Activated CD4-positive, alpha-beta T cell treated with anti-CD3 and anti-CD28 coated beads, Interleukin-10, Interleukin-2, amounts not matched to agents 100 ng/mL and 50 ng/mL, durations not matched to agents 16 hours and 8 hours (primary cell): ENCODE measurements at places on chromosomes 5 and 9.

DNA sequence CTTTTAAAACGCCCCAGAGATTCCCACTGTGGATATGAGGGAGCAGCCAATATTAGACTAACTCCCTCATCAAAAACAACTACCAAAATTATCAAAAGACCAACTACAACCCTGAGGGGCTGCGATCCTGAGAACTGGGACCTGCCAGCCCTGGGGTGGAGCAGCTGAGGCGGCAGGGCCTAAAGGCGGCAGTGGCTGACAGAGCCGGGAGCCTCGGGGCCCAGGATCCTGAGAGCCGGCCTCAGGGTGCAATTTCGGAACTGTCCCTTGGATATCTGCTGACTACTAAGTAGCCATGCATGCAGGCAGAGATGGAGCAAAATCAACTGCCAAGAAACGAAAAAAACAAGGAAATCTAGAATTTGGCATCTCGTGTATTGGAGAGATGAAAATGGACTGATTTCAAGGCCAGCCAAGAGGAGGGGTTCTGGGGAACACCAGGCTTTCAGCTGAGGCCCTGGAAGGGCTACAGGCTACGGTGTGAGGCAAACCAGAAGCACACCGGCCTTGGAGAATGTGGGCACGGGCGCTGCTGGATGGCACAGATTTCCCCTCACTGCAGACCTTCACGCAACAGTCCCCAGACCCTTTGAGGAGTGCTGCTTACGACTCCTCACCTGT, 63.6 kb upstream of the UBAC1 start:
- DNase-seq: no peak

DNA sequence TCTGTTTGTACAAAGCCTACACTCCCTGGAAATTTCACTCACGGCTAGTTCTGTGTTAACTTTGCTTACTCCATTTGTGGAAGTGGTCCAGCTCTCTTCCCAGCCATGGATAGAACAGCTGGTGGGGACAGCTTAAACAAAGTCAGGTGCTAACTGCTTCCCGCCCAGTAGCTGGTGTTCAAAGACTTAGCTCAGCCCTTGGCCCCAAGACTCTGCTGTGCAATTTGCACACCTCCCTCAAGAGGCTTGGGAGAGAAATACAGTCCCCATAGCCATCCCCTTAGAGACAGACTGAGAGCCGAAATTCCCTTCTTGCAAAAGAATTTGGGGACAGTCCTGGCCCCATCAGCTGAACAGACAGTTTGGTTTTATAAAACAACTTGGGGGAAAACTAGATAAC, 73.8 kb upstream of the RAI14 start:
- no peak for DNase-seq

- DNase-seq: no peak
Measured at GRCh38 chr9:120980951-120981350, 54.4 kb upstream of the TRAF1 start.

GRCh38 chr5:81391-82021, 10.5 kb upstream of the PLEKHG4B start:
- no peak for DNase-seq

DNA sequence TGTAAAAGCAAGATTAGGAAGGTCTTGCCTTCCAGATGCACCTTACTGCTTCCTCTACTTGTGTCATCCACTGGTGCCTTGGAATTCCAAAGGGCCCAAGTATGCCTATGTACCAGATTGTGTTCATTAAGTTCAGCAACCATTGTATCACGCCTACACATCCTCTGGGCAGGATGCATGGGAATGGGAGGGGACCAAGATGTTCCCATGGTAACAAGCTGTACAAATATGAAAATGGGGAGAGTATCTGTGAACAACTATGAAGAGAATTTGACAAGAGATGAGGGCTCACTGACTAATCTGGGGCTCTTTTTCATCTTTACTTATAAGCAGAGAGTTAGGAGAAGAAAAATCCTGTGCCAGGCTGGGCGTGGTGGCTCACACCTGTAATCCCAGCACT, 137.8 kb upstream of the MAP1B start:
- no peak for DNase-seq

DNA sequence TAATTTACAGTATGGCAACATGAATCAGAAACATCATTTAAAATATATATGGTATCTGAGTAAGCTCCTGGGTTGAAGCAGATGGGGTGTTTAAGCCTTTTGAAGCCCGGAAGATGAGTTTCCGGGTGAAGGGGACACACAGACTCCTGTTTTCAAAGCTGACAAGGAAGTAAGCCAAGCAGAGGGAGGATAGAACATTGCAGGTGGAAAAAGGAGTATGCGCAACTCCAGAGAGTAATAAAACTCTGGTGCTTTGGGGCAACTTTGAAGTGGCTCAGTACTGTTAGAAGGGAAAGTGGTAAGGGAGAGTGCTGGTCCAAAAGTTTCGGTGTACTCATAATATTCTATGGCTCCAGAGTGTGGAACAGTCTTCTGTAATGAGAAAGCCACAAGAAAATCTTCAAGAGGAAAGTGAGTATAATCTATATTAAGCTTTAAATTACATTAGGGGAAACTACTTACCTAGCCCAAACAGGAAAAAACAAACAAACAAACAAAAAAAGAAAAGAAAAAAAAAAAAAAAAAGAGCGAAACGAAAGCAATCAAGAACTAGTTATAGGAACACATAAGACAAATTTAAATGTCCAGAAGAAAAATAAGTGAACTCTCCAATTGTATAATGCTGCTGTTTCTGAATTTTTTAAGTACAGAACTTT, 2.3 kb upstream of the ST8SIA4 start:
- peak; percentile 55 for DNase-seq

DNA sequence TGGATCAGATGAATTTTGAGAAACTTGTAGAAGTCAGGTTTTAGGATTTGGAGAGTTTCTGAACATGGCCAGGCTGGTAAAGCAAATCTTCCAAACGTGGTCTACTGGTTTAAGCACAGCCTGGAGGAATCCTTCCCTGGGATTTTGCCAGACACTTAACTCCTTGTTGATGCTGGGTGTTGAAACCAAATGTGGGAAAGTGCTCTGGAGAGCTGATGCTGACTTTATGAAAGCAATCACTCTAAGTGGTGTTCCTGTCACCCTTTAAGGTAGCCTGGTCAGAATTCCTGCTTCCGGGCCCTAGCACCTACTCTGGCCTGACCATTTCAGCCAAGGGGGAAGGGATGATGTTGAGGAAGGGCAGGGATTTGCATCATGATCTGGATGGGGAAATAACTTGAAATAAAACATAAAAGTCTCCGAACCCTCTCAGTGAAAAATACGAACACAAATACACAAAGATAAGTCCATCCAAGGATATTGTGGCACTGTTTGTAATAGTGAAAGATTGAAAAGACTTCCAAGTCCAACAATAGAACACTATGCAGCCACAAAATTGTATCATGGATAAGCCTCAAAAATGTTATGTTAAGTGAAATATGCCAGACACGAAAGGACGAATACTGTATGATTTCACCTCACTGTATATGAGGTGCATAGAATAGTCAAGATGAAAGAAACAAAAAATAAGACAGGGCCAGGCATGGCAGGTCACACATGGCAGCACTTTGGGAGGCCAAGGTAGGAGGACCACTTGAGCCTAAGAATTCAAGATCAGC, 57.7 kb downstream of the PDE6A start:
- no peak for DNase-seq

GRCh38 chr9:127096208-127096607, 26.2 kb downstream of the ANGPTL2 start:
- DNase-seq: no peak

GRCh38 chr9:71726723-71727122, 41.6 kb downstream of the CEMIP2 start:
- no peak for DNase-seq

- DNase-seq: no peak
Measured at GRCh38 chr5:122173474-122174415, 44.4 kb downstream of the ZNF474 start.

- no peak for DNase-seq
Measured at GRCh38 chr5:136194576-136194975, 1.6 kb upstream of the SMIM32 start.

GRCh38 chr5:151240924-151241635, 11.9 kb upstream of the GM2A start:
- no peak for DNase-seq

GRCh38 chr9:97812247-97812543, 40.8 kb upstream of the FOXE1 start:
- no peak for DNase-seq

DNA sequence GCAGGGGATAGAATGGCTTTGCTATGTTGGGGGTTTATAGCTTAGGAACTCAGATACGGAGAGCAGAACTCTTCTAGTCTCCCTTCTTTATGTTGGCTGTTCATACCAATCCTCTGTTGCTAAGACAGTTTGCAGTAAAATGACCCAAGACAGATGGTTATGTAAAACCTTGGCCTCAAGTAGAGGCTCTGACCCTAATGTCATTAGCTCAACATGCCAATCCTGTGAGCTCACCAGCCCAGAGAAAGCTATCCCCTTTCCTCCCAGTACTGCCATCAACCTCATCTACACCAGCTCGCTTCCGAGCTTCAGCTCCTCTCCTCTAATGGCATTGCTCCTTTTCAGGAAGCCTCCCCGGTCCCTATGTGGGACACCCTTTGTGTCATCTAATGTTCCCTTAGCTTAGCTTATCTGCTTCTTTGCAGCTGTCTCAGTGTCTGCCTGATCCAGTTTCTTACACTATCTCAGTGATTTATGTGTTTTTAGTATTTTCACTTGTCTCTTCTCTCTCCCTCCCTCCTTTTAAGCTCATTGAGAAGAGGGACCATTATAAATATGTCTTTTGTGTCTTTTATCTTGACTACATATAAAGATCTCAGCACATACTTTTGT, 281.3 kb upstream of the CLINT1 start:
- no peak for DNase-seq

- no peak for DNase-seq
Measured at GRCh38 chr5:109546461-109546860, 136.7 kb upstream of the PJA2 start.

- DNase-seq: no peak
Measured at GRCh38 chr9:78122631-78123030, 91.0 kb upstream of the GNAQ start.

- no peak for DNase-seq
Measured at GRCh38 chr5:172439785-172440477, 14.4 kb downstream of the SH3PXD2B start.

DNA sequence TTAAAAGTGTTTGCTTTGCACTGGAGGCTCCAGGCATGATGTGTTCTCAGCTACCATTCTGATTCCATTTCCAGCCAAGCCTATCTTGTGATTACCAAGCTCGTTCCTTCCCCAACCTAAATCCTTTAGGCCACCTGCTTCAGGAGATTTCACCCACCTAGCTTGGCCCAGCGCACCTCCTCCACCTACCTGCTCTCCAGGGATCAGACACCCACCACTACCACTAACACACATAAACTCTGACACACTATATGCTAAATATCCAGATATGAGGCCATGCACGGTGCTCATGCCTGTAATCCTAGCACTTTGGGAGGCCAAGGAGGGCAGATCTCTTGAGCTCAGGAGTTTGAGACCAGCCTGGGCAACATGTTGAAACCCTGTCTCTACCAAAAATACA, 2.4 kb downstream of the MYORG start:
- DNase-seq: no peak

GRCh38 chr5:159415301-159415937, 85.1 kb upstream of the IL12B start:
- no peak for DNase-seq

GRCh38 chr5:76522103-76522935, 100.9 kb downstream of the F2RL2 start:
- DNase-seq: peak; percentile 14

GRCh38 chr5:102749416-102750030, 5.6 kb upstream of the PAM start:
- DNase-seq: no peak

DNA sequence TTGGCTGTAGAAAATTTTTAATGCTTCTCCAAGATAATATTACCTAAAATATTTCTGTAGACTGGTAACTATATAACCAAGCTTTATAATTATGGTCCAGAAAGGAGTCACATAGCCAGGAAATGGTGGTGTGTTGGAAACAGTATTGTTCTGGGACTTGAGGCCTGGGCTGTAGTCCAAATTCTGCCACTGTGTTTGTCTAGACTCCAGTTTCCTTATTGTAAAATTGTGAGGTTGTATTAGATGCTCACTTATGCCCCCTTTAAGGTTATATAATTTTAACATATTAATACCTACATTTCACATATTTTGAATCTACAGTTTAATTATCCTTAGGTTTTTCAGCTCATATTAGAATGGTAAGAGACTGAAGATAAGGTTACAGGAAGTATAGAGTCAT, 42.4 kb downstream of the STX17 start:
- DNase-seq: no peak

GRCh38 chr5:96410013-96410412, 23.0 kb downstream of the PCSK1 start:
- no peak for DNase-seq

GRCh38 chr5:32465076-32465475, 20.5 kb upstream of the ZFR start:
- no peak for DNase-seq

GRCh38 chr9:116476935-116477381, 210.1 kb upstream of the TRIM32 start:
- no peak for DNase-seq

- DNase-seq: no peak
Measured at GRCh38 chr5:95081982-95082381, 202.9 kb downstream of the MCTP1 start.

- DNase-seq: peak; percentile 79
Measured at GRCh38 chr9:129270205-129270604, 92.1 kb upstream of the IER5L start.

DNA sequence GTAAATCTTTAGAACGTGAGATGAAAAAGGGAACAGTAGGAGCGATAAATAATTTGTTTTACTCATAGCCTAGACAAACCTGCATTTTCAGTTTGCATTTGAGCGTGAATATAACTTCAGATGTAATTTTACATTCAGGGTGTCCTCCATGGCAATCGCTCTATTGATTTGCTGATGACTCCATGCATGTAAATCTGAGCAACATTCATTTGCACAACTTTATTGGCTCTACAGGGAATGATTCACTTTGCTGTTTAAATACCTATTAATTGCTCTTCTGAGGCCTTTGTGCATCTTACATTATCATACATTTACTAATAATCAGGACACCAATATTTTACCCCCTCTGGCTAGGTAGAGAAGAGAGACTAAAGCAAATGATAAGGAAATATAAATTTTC, 122.2 kb downstream of the EGFLAM start:
- DNase-seq: no peak

GRCh38 chr9:131276094-131276888, at the start of gene FAM78A:
Gene FAM78A (minus strand): TSS chr9:131276510. CDS start chr9:131276179, 331 bp downstream.
- peak; percentile 69 for DNase-seq
